ENCODE measurements at places on chromosomes 5 and 9.

DNA sequence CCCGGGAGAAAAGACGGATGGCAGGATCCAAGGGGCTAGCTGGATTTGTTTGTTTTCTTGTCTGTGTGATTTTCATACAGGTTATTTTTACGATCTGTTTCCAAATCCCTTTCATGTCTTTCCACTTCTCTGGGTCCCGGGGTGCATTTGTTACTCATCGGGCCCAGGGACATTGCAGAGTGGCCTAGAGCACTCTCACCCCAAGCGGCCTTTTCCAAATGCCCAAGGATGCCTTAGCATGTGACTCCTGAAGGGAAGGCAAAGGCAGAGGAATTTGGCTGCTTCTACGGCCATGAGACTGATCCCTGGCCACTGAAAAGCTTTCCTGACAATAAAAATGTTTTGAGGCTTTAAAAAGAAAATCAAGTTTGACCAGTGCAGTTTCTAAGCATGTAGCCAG is 94.2 kb downstream of the SYK start:
- DNase-seq = no peak

DNA sequence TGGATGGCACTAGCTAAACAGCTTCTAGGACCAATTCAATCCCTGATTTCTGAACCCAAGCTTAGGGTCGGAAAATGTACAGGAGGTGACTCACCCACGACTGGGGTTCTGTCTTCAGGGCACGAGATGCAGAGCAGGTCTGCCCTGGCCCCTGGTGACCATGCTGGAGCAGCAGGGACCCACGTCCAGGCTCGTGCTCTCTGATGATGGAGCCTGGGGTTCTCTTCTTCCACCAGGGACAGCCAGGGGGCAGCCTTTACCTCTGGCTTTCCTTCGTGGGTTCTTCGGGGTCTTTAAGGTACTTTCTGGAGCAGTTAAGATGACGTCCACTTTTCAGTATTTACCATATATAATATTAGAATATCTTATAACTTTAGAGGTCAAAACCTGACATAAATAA is 2.1 kb downstream of the CFAP77 start:
- DNase-seq = peak; percentile 63

DNA sequence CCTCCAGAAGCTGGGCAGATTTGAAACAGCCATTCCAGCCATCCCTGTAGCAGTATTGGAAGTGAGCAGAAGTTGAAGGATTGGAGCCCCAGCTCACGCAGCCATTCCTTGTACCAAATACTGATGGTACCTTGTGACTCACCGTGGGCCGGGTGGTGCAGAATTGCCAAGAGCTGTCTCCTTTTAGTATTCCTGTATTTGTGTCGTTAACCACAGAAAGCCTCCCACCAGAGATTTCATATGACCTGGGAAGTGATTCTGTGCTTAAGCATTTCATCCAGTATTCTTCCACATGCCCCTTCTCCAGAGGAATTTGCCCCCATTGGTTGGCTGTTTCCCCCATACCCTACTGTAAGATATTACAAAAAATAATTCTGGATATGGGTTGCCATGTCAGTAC is 17.7 kb upstream of the TLX3 start:
- no peak for DNase-seq

DNA sequence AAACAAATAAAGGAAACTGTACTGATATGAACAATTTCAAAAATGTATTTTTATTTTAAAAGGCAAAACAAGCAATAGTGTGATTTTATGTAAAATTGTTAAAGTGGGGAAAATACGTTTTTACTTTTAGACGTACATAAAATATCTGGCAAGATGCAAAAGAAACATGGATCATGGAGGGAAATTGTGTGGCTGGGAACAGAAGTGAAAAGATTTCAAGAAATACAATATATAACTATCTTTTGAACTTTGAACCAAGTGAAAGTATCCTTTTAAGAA is 1.5 kb upstream of the ZNF367 start:
- DNase-seq = no peak

- DNase-seq = no peak
Measured at GRCh38 chr5:72380492-72381274, 60.5 kb downstream of the PTCD2 start.

DNA sequence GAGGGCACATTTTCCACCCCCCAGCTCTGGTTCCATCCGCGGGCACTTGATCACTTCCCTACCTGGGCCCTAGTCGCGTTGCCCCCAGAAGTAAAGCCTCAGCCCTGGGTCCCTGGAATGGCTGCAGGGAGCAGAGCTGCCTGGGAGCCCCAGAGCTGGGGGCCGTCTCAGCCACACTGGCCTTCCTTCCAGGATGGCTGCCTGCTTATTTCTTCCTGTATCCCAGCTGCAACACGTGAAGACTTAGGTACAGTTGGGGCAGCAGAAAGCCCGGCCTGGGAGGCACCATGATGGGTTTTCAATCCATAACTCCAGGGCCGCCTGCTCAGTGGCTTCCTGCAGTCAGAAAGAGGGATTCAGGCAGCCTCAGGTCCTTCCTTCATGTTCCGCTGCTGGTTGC is 232.3 kb downstream of the IRX2 start:
- DNase-seq = no peak

DNA sequence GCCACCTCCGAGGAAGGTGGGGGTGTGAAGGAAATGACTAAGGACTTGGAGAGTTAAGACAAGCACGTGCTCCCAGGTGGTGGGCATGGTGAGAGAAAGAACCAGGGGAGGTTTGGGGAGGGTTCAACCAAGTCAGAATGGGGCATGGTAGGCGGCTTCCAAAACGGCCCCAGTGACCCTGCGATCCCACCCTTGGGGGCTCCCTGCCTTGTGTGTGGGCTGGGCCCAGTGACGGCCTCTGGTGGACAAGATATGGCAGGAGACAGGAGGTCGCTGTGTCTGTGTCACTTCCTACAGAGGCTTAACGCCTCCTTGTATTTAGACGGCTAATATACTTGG is 51.3 kb upstream of the IRX4 start:
- DNase-seq = no peak

DNA sequence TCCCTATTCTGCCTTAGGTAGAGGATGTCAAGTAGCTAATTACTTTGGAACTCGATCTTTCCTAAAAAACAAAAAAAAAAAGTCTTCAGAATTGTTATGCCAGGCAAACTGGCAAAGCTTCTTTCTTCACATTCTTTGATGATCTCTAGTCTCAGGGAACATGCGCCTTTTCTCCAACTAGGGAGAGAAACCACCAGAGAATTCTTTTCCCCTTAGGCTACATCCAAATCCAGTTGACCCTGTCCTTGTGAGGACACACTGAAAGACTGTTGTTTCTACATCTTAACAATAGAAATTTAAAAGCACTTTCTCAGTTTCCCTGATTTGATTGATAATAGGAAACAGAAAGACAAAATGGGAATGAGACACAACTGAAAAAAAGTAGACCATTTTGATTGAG is 94.7 kb upstream of the ITGA2 start:
- DNase-seq = no peak

DNA sequence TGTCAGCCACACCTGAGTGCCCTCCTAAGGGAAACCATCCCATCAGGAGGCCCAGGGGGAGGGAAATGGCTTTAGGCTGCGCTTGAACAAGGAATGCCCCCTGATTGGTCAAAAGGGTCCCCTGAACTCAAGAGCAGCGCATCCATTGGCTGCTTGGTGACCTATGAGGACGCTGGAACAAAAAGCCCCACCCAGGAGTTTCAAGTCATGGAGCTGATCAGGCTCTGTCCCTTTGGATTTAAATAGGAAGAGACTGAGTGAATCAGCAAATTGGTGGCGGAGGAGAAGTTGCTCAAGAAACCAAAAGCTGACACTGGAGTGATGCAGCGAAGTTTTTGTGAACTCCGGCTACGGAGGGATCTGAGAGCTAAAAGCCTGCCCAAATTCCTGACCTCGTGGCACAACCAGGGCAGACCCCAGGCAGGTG is 66.7 kb downstream of the SMIM23 start:
- DNase-seq = no peak

DNA sequence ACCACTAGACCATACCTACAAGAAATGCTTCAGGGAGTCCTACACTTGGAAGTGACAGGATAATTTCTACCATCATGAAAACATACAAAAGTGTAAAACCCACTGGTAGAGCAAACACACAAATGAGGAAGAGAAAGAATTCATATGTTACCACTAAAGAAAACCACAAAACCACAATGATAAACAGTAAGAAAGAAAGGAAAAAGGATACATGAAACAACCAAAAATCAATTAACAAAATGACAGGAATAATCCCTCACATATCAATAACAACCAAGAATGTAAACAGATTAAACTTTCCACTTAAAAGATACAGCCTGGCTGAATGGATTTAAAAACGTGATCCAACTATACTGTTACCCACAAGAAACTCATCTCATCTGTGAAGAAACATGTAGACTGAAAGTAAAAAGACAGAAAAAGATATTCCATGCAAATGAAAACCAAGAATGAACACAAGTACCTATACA is 83.4 kb downstream of the LPAR1 start:
- no peak for DNase-seq

DNA sequence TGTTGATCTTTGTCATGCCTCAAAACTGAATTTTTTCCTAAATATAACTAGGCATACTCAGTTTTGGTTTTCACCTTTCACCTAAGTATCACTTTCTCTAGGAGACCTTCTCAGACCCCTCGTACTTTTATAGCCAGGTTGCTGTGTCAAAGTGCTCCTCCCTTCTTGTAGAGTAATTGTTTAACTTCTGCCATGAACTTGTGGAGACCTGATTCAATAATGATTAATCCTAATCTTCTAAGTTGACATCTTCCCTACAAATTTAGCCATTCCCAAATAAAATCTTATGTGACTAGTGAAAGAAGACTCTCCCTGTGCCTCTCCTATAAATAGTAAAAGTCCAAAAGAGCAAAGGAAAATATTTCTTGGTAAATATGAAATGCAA is 159.8 kb downstream of the SPATA31D1 start:
- DNase-seq = no peak

GRCh38 chr5:30765227-30765626 is 428.3 kb upstream of the CDH6 start:
- no peak for DNase-seq

- DNase-seq = peak; percentile 90
Measured at GRCh38 chr9:127899128-127899943, at the start of gene ST6GALNAC6. TSS of gene ST6GALNAC6 (minus strand) at chr9:127899603. CDS start at chr9:127897981, 1,622 bp downstream.

- DNase-seq = no peak
Measured at GRCh38 chr5:42494414-42494813, 71.2 kb downstream of the GHR start.

GRCh38 chr9:106883626-106884190 is 20.7 kb downstream of the ZNF462 start:
- no peak for DNase-seq

GRCh38 chr5:65468633-65469032 is 13.1 kb downstream of the ADAMTS6 start:
- no peak for DNase-seq

Data from activated effector memory CD4-positive, alpha-beta T cell treated with anti-CD3 and anti-CD28 coated beads, Interleukin-2, amount 50 U/mL, for 16 hours (primary cell).